ENCODE measurements at places on chromosomes 2 and 18. TPM values are rescaled to one million over a fixed set of nuclear protein-coding genes. Genes with fewer than 3 reads are reported as not detected.

COBLL1 gene
- 3.8 TPM for total RNA-seq

EFR3B gene
- 17.9 TPM for total RNA-seq

LYG2 gene
- not detected for total RNA-seq

TSGA10 gene
- 1.5 TPM for total RNA-seq

RAB17 gene
- 0.10 TPM for total RNA-seq

VWC2L gene
- not detected for total RNA-seq

MEP1B gene
- total RNA-seq: 0.15 TPM

NEU4 gene
- 0.18 TPM for total RNA-seq

CPO gene
- not detected for total RNA-seq

MIB1 gene
- 6.9 TPM for total RNA-seq

GNLY gene
- not detected for total RNA-seq

ZC3H8 gene
- total RNA-seq: 15.8 TPM

PIK3C3 gene
- total RNA-seq: 18.6 TPM

DUSP2 gene
- total RNA-seq: 0.53 TPM

EIF2B4 gene
- 59.1 TPM for total RNA-seq

SPIRE1 gene
- 26.9 TPM for total RNA-seq

IL1B gene
- 0.42 TPM for total RNA-seq

Data from A549 treated with DMSO at 1 μM for 4 hours (cell line).